CD4-positive, alpha-beta T cell treated with Interleukin-4 for 4 hours (primary cell): ENCODE measurements at places on chromosomes 11 and 22.
A peak's percentile ranks its signal among the peaks of the same experiment; 100 is the strongest.

DNA sequence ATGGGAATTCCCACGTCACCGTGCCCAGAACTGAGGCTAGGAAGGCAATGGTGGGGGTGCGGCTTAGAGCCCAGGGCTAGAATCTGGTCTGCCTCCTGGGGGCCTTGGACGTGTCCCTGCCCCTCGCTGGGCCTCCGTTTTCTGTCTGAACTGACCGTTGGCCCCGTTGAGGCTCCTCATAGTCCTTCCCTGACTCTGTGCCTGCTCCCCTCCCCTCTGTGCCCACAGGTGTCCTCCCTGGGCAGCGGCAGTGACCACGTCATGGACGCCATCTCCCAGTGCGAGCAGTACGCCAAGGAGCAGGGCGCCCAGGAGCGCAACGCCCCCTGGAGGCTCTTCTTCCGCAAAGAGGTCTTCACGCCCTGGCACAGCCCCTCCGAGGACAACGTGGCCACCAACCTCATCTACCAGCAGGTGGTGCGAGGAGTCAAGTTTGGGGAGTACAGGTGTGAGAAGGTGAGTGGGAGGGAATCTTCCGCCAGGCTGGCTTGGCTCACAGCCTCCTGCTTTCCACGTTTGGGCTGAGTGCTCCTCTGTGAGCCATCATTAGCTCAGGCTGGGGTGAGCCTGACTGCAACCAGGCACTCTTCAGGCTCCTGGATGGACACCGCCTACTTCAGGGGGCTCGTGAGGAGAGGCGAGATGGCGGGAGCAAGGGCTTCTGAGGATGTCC, 63.9 kb downstream of the MYO7A start:
- peak; percentile 25 for DNase-seq

DNA sequence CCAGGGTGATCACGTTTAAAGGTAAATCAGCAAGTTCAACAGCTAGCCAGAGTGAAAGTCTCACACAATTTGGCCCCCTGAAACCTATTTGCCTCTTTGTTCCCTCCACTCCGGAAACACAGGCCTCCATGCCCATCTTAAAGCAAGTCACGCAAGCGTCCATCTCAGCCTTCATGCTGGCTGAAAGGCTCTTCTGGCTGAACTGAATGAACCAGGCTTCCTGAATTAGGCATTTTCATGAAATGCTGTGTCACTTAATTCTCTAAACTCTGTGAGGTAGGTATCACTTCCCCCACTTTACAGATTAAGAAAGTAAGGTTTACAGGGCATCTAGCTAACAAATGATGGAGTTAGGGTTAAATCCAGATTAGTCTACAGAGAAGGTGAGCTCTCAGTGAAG, 1.4 kb downstream of the SLC25A17 start:
- DNase-seq, result no peak

- no peak for DNase-seq
These were observed 440 bp upstream of the SLC25A45 start for GRCh38 chr11:65382804-65383368.

GRCh38 chr22:40525250-40525884, 111.2 kb downstream of the MRTFA start:
- peak; percentile 64 for DNase-seq

- DNase-seq, result peak; percentile 36
These were observed 1.3 kb downstream of the HIRA start for GRCh38 chr22:19429950-19430889.

- DNase-seq, result no peak
These were observed 38.4 kb downstream of the RPL27A start for GRCh38 chr11:8720868-8721608.

DNA sequence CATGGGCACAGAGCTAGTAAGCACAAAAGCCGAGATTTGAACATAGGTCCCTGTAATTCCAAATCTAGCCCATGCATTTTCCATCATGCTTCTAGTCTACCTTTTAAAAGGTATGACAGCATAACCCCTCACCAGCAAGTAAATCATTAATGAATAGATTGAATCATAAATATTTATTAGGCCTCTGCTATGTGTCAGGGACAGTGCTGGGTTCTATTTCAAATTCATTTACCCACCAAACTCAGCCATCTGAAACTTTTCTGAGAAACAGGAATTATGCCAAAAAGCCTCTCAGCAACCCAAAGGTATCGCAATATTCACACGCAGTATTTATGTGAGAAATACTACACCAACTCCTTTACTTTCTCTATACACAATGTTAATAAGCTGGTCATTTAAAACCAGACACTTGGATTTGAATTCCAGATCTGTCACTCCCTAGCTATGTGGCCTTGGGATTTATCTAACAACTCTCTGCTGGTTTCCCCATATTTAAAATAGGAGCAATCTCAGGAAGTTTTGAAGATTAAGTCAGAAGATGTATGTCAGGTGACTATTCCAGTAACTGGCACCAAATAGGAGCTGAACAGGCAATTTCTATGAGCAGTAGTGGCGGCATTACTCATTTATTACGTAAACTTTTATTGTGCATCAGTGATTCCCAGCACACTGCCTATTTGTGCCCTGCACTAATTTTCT, 191.4 kb downstream of the TENM4 start:
- DNase-seq, result no peak

- peak; percentile 6 for DNase-seq
These were observed 566.9 kb upstream of the ANO5 start for GRCh38 chr11:21625982-21626381.

- DNase-seq, result no peak
These were observed at the start of gene DKK3 for GRCh38 chr11:12007769-12008737. TSS of gene DKK3 (minus strand) at chr11:12008626. CDS start at chr11:12008582, 44 bp downstream.

- no peak for DNase-seq
These were observed 390.5 kb upstream of the RAG2 start for GRCh38 chr11:36988556-36988955.

GRCh38 chr11:18299721-18300120, 22.2 kb downstream of the HPS5 start:
- DNase-seq, result no peak

DNA sequence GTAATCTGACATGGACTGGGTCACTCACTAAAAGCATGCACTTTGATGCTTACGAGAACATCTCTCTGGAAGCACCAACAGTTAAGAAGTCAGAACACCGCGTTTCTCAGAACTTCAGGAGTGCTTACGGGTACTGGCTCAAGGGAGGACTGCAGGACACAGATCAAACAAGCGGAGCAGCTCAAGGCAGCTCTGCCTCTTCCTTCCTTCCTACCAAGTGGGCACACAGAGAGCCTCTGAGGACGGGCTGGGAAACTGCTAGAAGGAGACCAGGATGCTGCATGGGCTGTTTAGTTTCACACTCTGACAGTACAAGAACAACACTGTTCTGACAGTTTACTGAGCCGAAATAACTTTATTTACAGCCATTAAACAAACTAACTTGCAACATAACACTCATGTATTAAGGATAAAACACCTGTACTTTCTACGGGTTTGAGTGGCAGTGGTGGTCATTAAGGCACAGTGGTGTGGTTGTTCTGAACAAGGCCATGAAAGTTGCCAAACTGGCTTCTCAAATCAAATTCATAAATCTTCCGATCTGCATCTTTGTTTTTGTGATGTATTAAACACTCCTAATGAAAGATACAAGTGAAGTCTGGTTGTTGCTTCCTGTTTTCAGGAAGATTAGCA, 37.5 kb downstream of the ARFGAP3 start:
- DNase-seq, result no peak

- no peak for DNase-seq
These were observed 13.8 kb upstream of the TUBA8 start for GRCh38 chr22:18096823-18097222.

GRCh38 chr11:96326959-96327358, 16.0 kb downstream of the MAML2 start:
- DNase-seq, result no peak

DNA sequence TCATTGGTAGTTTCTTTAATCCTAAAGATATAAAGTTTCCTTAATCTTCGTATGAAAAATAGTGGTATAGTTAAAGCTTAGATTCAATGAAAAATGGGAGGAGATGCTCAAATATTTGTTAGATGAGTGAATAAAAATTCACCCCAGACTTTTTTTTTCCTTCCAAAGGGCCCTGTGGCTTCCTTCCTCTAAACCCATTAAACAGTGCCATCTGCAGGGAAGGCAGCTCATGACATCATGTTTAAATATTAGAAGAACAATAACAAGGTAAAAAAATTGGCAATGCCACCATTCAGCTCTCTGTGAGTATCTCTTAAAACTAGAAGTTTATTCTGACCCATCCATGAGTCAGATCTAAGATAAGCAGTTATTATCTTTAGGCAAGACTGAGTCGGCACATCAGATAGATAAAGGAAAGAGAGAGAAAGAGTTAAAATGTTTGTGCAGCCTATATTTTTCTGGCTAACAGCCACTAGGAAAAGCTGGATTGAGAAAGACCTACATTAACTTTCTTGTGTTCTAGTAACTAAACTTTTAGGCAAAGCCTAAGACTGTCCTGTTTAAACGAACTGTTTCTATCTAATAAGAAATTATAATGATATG, 19.1 kb upstream of the OOSP1 start:
- DNase-seq, result peak; percentile 8

DNA sequence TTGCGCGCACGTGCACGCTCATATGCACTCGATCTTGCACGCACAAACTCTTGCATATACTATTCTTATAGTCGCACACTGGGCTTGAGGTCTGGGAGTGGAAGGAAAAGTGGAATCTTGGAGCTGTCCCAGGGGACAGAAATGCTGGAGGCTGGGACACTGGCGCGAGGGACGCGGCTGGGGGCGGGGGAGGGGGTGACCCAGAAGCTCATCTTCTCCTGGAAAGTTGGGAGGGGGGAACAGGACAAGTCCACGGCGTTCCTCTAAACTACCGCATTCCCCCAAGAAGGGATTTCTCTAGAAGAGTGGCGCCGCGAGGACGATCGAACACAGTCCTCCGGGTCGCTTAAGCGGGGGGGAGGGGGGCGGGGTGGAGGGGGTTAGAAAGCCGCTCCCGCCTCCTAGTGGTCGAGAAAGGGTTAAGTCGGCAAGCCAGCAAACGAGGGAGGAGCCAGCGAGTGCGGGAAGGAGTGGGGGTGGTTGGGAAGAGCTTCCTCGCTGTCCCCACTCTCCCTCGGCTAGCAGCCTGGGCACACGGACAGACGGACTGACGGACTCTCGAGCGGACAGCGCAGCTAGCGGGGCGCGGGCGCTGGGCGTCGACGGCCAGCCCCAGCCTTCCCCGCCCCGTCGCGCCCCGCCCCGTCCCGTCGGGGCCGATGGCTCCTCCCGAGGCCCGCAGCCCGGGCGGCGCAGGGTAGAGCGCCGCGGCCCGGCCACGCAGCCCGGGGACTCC, at the start of gene RTN4RL2:
RTN4RL2 (plus strand) TSS at position 507 of the 736 bp plus-strand sequence. CDS start 338 bp downstream, outside the sequence.
- no peak for DNase-seq

- DNase-seq, result no peak
These were observed 7.9 kb upstream of the AGBL2 start for GRCh38 chr11:47723041-47723440.

GRCh38 chr11:63768237-63769041, at the start of gene ZFTA:
TSS of gene ZFTA (minus strand) at chr11:63768775. CDS start at chr11:63768622, 153 bp downstream.
- DNase-seq, result peak; percentile 35

- no peak for DNase-seq
These were observed 120.7 kb upstream of the TMEM45B start for GRCh38 chr11:129694966-129695365.

GRCh38 chr22:20604776-20605221, 97.4 kb downstream of the MED15 start:
- no peak for DNase-seq

DNA sequence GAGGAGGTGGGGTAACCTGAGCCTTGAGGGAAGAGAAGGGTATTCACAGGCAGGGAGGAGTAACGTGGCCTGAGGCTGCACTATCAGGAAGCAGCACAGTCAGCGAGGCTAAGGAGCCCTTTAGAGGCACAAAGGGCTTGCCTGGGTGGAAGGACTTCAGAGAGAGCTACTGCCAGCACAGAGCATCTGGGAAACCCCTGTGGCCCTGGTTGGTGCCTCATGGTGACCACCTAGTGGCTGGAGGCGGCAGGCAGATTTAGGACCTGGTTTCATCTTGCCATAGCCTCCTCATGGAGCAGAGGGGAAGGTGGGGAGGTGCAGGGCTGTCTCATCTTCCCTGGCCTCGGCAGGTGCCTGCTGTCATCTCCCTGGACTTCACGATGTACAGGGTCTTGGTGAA, 64.5 kb downstream of the MPPED1 start:
- no peak for DNase-seq

DNA sequence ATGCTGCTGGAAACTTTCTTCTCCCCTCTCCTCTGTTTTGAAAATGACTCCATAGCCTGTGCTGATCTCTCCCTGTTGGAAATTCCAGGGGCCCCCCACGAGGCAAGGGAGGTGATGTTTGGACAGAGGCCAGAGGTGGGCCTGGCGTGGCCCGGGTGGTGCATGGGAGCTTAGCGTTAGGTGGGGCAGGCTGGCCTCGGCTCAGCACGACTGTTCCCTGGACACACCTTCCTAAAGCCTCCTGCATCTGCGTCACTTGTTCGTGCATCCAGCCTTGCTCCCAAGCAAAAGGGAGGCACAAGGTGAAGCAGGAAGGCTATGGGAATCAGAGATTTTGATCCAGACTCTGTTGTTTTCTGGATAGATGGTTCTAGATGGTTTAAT, 135.2 kb downstream of the CEP164 start:
- no peak for DNase-seq

GRCh38 chr11:122293296-122294023, 177.4 kb upstream of the BLID start:
- DNase-seq, result no peak

DNA sequence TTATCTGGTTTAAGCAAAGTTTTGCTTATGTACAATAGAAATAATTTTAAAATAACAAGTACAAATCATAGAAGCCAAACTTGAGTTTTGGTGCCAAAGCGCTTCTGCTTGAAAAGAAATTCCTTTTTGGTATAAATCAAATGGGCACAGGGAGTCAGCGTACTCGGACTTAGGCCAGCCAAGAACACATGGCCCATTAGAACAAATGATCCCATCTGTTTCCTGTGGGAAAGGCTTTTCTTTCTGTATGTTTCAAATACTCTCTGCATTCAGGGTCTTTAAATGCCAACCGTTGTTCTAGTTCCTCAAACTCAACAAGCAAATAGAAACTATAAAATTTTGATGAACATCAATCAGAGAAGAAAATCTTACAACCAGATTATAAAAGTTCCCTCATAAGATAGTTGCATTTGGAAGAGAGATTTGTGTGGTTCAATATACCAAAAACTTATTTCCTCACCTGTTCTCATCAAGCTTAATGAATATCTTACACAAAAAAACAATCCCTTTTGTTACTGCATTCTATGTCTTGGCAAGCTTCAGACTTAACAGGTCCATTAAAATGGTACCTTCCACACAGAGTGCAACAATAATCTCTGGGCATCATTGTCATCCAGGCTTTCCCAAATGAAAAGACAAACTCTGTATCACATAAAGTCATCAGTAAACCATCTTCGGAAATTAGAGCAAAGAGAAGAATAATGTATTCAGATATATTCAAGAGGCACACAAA, 739.8 kb upstream of the API5 start:
- DNase-seq, result no peak

GRCh38 chr11:10561043-10561818, 7.2 kb downstream of the LYVE1 start:
- no peak for DNase-seq
